ENCODE measurements at places on chromosomes 4 and X. TPM values are rescaled to one million over a fixed set of nuclear protein-coding genes. Genes with fewer than 3 reads are reported as not detected.

GRCh38 chrX:153812220-153812619, 17.8 kb downstream of the SSR4 start:
- DNase-seq, result no peak

DNA sequence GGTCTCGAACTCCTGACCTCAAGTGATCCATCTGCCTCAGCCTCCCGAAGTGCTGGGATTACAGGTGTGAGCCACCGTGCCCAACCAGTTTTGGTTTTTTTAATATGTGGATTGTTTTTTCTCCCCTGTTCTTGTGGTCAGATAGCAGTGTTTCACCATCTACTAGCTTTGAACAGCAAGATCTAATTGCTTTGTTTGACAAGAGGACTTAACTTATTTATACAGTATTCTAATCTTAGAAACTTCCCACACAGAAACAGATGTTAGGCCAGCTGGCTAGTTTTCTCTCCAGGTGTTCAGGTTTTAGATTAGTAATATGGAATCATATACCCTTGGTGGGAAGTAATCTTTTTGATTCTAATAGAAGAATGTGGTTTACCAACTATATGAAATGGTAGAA, 12.9 kb downstream of the ING2 start:
- no peak for DNase-seq

- no peak for DNase-seq
Observed at GRCh38 chrX:10090319-10090718, 66.5 kb upstream of the CLCN4 start.

- no peak for DNase-seq
Observed at GRCh38 chrX:40473460-40474204, 107.1 kb upstream of the ATP6AP2 start.

GRCh38 chr4:18105030-18106011, 83.8 kb upstream of the LCORL start:
- DNase-seq, result no peak

GRCh38 chr4:33255094-33255493, 2534.9 kb downstream of the PCDH7 start:
- DNase-seq, result no peak

- peak; percentile 77 for DNase-seq
Observed at GRCh38 chr4:76200771-76201231, 12.8 kb downstream of the SCARB2 start.

DNA sequence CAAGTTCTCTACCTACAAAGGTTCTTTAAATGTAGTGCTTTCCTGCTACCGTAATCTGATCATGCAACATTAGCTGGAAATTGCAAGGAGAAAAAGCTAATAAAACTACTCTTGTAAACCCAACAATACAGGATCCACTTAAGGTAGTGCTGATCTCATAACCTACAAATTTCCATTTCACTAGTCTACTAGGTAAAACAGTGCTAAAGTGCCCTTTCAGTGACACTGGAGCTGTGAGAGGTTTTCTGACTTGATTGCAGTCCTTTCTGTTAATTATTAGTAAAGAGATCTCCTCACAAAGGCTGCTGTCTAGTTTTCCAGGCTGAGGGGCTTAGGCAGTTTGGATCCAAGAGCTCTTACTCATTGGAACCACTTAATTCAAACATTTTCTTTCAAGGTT, 1118.7 kb downstream of the SH3BGRL start:
- no peak for DNase-seq

- no peak for DNase-seq
Observed at GRCh38 chrX:70281951-70282350, at the start of gene RAB41. Gene RAB41, plus strand, starts transcription at chrX:70282172. Its CDS starts 46 bp downstream, at chrX:70282218.

DNA sequence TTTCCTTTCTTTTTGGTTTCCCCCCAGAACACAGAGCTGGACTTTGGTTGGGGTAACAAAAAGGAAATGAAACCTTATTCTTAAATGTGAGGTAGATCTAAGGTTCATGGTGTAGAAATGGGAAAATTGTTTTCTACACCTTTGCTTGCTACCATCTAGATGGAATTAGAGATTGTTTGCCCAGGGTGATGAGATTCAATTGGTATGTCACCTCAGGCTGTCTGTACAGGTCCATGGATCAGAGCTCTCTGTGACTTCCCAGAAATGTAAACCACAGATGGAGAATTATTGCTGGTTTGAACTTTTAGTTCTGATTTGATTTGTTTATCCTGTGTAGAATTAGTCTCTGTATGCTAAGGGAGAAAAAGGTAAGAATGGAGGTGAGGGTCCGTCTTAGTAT, 146.7 kb downstream of the PCDH7 start:
- no peak for DNase-seq

DNA sequence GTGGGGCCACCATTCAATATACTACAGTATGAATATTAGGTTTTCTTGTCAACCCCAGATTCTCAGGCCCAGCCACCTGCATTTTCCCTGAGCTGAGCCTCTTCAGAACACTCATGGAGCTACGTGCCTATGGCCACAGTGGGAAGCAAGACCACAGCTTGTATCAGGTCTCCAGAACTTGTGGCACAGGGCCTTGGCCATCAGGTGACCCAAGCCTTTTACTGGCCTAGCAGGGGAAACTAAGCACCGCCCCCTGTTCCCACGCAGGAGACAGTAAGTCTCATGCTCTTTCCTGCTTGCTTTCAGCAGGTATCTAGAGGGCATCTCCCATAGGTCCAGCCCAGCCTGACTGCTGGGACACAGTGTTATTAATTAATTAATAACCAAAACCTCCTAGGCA, 138.4 kb upstream of the MAMLD1 start:
- no peak for DNase-seq

DNA sequence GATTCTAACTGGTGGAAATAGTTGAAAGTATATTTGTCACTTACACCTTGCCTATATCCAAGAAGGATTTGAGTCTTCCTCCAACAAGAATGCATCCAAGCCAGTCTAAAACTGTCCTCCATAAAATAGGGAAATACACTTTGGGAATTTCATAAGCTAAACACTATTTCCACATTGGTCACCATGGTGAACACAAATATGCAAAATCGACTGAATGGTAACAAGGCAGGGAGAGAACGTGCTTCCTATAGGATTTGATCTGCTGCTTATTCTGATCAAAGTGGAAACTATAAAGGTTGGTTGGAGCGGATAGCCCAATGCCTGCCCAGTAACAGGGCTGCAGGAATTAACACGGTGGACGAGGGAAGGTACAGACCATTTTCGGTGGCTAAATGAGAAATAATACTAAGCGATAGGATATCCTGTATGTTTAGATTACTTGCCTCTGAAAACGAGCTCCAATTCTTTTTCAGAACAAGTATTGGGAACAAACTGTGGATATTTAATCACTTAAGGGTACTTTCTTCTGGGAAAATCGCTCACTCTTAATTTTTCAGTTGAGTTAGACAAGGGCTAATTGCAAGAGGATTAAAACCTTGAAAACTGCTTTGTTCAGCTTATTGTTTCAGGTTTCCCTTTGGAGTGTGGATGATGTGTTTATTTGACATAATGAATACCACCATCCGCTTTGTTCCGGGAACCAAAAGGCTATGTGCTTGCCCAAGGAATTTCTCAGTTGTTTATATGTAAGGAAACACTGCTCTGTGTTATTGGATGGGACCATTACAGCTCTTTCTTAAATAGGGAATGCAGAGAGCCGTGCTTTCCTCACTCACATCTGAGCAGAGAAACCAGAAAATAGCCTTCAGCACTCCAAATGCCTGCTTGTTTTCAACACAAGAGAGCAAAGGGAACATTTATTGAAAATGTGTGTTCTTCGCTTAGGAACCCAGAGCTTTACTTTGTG, 194.4 kb downstream of the CBR4 start:
- no peak for DNase-seq

GRCh38 chr4:81472281-81473182, 825 bp upstream of the RASGEF1B start:
- DNase-seq, result peak; percentile 24

DNA sequence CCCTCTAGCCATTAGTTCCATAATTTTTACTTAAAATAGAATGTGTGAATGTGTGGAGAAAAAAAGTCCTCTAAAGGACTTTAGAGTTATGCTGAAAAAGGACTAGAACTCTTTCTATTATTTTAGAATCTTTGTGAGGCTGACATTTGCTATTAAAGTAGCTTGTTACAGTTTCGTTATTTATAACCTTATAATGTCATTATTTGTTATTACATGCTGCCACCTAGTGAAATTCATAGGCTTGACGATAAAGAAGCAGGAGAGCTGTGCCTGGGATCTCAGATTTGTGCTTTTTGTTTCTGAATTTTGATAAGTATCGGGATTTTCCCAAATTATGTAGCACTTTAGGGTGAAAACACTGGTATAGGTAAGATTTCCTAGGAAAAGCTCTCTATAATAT, 38.5 kb upstream of the TAPT1 start:
- peak; percentile 36 for DNase-seq

GRCh38 chrX:154059729-154060245, 37.7 kb downstream of the MECP2 start:
- DNase-seq, result no peak

GRCh38 chr4:5992171-5992827, 25.9 kb downstream of the C4orf50 start:
- no peak for DNase-seq

- DNase-seq, result no peak
Observed at GRCh38 chr4:7261087-7261486, 68.7 kb downstream of the SORCS2 start.

DNA sequence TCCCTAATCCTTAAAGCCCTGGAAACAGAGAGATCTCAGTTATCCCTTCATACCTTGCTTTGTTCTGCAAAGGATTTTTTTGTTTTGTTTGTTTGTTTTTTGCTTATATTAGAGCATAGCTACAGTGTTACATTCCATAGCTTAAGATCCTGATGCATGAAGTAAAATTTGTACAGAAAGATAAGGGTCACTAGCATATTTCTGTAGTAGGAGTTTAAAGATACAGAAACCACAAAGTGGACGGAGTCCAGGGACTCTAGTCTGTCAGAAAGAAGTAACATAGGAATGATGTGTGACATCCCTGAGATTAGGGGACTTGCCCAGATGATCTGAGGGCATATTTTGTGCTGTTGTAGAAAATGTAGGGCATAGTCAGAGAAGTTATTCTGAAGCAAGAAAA, 151.9 kb upstream of the PLAC1 start:
- no peak for DNase-seq

- no peak for DNase-seq
Observed at GRCh38 chr4:100786481-100786880, 268.7 kb upstream of the EMCN start.

DNA sequence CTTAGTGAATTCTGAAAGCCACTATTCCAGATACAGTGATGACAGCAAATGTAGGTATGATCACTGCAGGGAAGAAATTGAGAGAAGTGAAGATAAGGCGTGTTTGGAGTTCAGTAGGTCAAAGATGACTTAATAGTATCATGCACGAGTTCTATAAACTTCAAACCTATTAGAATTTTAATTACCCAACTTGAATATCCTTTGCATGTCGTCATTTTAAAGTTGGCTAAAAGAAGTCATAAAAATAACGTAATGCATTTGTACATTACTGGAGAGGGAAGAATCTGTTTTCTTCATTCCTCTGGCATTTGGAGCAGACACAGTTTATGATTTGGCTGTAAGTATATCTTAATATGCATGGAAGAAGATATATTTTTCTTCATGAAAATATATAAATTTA, 68.6 kb upstream of the MXRA5 start:
- no peak for DNase-seq

DNA sequence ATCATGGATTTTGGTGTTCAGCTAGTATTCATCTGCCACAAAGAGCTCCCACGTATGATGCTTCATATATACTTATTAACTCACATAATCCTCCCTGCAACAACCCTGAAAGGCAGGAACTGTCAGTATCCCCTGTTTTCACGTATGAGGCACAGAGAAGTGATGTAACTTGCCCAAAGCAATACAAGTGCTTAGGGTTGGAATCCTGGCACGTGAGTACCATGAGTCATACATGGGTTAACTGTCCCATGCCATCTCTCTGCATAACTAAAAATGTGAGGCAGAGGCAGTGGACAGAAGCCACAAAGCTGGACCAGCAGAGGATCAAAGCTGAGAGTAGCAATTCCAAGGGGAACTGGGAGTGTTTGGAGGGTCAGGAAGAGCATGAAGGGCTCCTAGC, 35.7 kb upstream of the EGFL6 start:
- DNase-seq, result no peak

DNA sequence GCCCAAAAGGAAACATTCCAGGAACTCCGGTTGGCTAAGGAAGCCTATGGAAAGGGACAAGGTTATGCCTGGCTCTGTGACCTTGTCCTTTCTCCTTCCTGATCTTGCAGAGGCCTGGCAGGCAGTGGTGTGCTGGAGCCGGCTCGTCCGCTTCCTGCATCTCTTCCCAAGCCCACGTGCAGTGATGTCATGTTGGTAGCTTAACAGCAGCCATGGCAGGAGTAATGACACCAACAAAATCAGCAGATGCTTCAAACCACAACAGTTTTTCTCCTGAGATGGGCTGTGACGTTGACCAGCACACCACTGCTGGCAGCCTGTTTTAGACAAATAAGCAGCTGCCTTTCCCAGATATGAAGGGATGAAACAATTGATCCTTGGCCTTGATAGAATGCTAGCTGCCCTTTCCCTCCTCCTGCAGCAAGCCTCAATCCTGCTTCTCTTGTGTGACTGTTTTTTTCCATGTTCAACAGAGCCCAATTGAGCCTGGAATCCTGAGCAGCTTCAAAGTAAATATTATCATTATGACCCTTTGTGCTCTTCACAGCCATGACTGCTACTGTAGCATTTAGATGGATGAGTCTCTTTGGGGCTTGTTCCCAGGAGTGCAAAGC, 23.4 kb downstream of the SEPTIN6 start:
- peak; percentile 80 for DNase-seq

GRCh38 chrX:13179100-13179499, 134.7 kb upstream of the FAM9C start:
- DNase-seq, result no peak

GRCh38 chr4:71195924-71196323, 142.9 kb upstream of the SLC4A4 start:
- no peak for DNase-seq

- no peak for DNase-seq
Observed at GRCh38 chrX:63581398-63581797, 203.6 kb downstream of the ARHGEF9 start.

- no peak for DNase-seq
Observed at GRCh38 chrX:10233696-10234095, 76.9 kb downstream of the CLCN4 start.

GRCh38 chrX:48927123-48927522, 8.3 kb upstream of the PIM2 start:
- no peak for DNase-seq

IL2RG gene
- polyA plus RNA-seq, result 1.1 TPM

RPS6KA6 gene
- not detected for polyA plus RNA-seq

TRAM1L1 gene
- 0.18 TPM for polyA plus RNA-seq

DMRTC1 gene
- polyA plus RNA-seq, result not detected

NSUN7 gene
- polyA plus RNA-seq, result 0.07 TPM

CXXC4 gene
- 0.01 TPM for polyA plus RNA-seq

GAGE1 gene
- not detected for polyA plus RNA-seq

RNF128 gene
- 43.5 TPM for polyA plus RNA-seq

TLR2 gene
- polyA plus RNA-seq, result 0.63 TPM

TEX13B gene
- not detected for polyA plus RNA-seq

SLC25A43 gene
- polyA plus RNA-seq, result 5.8 TPM

HTN3 gene
- polyA plus RNA-seq, result not detected

VEGFC gene
- not detected for polyA plus RNA-seq

SLITRK2 gene
- polyA plus RNA-seq, result not detected

VCX3A gene
- polyA plus RNA-seq, result 0.11 TPM

NKAP gene
- polyA plus RNA-seq, result 3.3 TPM

PHOX2B gene
- not detected for polyA plus RNA-seq
